Activated T-helper 9 cell treated with anti-CD3 and anti-CD28 coated beads, Interleukin-2, amount 50 U/mL, for 16 hours (primary cell): ENCODE measurements at places on chromosomes 6 and 20.

DNA sequence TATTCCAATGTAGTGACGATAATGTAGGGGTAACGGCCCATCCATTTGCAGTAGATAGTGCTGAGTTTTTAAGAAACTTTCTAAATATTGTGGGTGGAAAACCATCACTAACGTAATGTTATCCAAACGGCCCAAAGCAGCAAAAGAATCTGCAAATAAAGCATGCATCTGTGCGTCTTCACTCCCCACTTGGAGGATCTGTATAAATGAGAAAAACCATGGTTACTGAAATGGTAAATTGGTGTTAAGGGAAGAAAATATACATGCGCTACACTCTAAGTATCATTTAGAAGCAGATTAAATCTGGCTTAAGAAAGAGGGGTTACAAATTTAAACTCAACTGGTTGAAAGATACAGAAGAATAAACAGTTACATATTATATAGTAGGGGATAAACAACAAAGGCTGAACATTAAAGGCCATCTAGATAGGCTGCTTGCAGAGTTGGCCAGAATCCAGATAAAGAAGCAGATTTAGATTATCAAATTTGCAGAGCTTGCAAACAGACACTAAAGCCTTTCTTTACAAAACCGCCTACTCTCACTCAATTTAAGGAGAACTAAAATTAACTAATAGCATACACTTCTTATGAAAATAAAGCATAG lies 93.3 kb downstream of the SESN1 start:
- DNase-seq: no peak

- DNase-seq: no peak
Measured at GRCh38 chr6:63022631-63023030, 188.6 kb upstream of the FKBP1C start.

DNA sequence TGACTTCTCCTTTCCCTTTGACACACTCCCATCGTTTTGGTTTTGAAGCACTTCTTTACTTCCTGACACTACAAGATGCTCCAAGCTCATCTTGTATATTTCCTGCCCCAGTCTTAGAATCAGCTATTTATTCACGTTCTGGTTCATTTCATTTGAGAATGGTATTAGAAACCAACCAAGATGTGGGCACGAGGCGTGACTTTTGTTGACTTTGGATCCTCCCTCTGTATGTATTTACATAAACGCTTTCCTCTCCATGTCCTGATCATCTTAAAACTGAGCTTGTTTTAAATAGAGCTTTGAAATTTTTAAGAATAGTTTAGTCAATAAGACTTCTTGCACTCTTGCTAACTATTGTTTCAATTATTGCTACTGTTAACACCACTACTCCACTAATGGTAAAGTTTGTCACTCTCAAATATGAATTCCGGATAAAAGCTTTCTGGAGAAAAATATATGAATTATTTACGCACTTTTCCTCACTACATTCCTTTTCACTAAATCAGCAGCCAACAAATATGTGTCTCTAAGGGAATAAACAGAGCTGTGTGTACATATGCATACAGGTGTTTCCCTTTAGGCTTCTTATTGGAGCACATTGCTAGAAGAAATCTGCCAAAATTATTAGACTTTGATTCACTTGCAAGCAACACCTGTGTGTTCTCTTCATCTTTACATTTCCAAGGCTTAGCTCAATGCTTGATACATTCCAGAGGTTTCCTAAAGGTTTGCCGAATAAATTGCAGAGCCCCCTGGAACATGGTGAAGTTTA lies 77.3 kb upstream of the TMEM244 start:
- DNase-seq: no peak

- no peak for DNase-seq
Measured at GRCh38 chr6:42017021-42017643, 33.2 kb upstream of the TAF8 start.

DNA sequence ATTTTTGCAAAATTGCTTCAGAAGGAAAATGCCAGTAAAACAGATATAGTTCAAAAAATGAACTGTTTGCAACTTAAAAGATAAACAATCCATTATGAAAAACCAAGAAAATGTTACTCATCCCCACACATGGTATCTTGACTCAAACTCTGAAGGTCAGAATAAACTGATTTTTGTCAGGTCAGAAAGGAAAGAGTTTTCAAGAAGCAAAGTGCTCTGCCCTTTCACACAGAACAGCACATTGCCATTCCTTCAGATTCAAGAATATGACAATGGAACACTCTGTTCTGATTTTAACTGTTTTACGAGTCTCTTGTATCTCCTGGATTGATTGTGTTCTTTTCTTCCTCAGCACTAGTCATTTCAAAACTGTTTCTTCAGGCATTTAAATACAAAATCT lies 33.8 kb upstream of the NT5E start:
- DNase-seq: no peak

DNA sequence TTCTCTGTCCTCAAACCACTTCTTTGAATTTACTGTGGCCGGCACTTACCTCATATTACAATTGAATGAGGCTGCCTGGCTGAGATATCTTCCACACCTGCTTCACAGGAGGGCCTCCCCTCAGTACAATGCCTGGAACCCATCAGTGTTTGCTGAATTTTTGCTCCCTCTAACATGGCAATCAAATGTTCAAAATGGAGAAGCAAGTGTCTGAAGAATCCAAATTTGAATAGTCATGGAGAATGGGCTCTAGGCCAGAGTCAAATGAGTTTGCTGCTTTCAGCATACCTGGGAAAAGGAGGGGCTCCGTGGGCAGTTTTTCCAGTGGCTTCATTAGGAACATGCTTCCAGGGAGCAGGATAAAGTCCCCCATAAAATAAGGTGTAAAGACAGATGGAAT lies 564.8 kb downstream of the UTRN start:
- no peak for DNase-seq

- no peak for DNase-seq
Measured at GRCh38 chr20:54345301-54345724, 130.1 kb upstream of the DOK5 start.

GRCh38 chr20:41786158-41786557 lies 168.0 kb upstream of the CHD6 start:
- no peak for DNase-seq

DNA sequence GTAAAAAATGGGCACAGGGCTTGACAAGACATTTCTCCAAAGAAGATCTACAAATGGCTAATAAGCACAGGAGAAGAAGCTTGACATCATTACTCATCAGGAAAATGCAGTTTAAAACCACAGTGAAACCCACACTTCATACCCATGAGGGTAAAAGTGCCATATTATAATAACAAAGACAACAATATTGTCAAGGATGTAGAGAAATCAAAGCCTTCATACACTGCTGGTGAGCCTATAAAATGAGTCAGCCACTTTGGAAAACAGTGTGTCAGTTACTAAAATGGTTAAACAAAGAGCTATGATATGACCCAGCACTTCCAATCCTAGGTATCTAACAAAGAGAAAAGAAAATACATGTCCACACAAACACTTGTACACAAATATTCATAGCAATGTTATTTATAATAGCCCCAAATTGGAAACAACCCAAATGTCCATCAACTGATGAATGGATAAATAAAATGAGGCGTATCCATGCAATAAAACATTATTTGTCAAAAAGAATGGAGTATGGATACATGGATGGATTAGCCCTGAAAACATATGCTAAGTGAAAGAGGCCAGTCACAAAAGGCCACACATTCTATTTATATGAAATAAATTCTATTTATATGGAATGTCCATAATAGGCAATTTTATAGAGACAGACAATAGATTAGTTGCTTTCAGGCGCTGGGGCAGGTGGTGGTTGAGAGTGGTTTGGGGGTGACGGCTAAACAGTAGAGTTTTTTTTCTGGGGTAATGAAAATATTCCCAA lies 11.5 kb upstream of the IL20RA start:
- DNase-seq: no peak

DNA sequence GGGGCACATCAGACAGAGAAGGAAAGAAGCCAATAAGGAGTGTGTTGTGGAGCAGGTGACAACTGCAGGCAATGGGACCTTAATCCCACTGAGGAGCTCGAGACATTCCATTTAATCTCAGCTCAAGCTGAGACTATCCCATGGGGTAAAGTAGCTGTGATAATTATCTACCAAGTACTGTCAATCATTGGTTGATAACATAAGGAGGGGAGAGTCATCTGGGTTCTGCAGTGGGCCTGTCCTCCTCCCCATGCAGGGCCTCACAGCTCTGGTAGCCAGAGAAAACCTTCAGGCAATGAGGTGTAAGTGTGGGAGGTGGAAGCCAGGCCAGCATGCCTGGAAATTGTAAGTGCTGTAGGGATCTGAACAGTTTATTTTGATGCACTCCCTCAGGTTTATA lies 375.0 kb upstream of the ARID1B start:
- DNase-seq: no peak

DNA sequence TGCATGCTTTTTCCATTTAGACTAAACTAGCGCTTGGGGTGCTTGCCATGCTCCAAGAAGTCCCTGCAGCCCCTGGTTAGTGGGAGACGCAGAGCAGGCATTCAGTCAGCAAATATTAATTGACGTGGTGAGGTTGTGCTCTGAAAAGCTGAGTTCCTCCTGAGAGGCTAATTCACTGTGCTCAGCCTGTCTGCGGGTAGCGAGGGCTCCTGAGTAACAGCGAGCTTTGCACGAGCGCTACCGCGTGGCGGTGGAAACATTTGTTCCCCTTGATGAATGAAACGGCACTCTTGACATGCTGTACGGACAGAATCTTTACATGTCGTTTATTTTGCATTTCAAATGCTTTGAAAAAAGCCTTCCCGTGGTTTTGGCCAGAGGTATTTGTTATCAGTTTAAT lies 170.6 kb upstream of the AGPAT4 start:
- no peak for DNase-seq

- no peak for DNase-seq
Measured at GRCh38 chr20:51910321-51911050, 108.2 kb upstream of the SALL4 start.

- DNase-seq: no peak
Measured at GRCh38 chr6:39446909-39447308, 124.4 kb upstream of the KCNK16 start.

DNA sequence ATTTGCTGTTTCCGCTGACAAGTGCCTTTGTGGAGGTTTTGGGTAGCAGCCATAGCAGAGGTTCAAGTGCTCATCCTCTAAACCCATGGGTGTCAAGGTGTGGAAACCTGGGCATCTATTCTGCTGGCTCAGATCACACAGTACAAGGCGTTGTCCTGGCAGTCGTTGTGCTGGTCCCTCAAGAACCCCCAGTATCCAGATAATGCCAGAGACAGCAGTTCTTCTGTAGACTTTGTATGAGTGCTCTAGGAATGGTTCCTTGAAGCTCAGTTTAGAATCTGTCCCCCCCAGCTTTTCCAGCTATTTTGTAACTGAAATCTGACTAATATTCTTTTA lies 655.7 kb upstream of the MAP3K7 start:
- no peak for DNase-seq

DNA sequence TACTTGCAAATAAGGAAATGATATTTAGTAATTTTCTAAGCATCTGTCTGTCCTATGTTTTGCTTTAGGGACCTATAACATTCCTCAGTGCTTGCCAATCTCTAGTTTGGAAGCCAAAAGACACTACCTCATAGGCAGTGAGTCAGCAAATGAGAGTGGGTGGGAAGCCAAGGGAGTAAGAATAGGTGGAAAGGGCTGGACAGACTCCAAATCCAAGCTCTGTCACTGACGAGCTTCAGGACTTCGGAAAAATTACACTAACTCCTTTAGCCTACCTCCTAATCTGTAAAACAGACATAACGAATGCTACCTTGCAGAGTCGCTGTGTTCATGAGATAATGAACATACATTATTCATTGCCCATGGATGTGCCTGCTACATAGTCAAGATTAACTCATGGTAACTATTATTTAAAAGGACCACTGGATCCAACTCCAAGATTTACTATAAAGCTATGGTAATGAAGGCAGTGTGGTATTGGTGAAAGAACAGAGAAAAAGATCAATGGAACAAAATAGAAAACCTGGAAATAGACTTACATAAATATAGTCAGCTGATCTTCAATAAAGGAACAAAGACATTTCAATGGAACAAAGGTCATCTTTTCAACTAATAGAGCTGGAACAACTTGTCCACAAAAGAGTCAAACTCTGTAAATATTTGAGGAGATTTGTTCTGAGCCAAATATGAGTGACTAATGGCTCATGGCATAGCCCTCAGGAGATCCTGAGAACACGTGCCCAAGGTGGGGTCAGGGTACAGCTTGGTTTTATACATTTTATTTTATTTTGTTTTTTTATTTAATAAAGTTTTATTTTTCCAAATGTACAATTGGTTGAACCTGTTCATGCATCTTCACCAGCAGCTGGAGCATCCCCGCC lies 64.1 kb downstream of the FAM50B start:
- no peak for DNase-seq

DNA sequence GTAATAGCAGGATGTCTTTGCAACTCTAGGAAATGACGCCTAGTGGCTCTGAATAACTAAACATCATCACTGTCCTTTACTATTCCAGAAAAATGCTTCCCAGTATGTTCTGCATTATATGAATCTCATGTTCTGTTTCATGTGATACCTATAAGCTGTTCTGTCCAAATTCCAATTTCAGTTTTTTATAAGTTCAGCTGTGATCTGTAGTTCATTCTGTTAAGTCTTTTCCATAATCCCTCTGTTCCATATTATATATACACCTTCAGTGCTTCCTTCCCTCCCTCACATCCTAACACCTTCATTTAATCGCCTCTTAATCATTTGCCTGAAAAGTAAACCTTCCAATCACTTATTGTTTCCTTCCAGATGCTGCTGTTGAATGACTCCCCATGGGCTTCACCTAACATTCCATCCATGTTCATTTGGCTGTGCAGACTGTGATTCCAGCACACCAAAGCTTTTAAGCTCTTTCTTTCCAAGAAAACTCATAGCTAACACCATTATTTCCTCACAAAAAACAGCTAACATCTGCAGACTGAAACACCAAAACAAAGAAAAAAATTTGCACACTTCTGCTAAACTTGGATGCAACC lies 18.6 kb downstream of the HMGCLL1 start:
- DNase-seq: no peak

DNA sequence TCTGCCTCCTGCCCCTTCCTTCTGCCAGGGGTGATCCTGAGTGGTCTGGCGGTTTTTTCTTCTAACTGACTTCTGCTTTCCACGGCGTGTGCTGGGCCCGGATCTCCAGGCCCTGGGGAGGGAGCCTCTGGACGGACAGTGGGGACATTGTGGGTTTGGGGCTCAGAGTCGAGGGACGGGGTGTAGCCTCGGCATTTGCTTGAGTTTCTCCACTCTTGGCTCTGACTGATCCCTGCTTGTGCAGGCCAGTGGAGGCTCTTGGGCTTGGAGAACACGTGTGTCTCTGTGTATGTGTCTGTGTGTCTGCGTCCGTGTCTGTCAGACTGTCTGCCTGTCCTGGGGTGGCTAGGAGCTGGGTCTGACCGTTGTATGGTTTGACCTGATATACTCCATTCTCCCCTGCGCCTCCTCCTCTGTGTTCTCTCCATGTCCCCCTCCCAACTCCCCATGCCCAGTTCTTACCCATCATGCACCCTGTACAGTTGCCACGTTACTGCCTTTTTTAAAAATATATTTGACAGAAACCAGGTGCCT lies 10.2 kb downstream of the SLC29A1 start:
- no peak for DNase-seq

DNA sequence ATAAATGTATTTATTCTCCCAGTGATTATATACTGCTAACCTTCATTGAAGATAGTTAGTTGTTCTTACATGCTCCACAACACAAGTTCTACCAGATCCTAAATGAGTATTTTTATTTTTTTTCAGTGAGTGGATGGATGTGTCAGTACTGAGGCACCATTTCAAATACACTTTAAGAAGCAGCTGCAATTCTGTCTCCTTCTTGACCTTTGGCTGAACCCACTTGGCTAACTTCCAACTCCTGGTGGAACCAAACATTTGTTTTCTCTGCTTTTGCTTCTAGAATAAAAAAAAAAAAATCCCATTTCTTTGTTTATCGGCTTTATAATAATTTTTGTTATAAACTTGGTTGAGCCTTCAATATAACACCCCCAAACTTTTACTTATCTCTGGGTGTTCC lies 458.3 kb upstream of the MAP3K7 start:
- DNase-seq: no peak

- DNase-seq: no peak
Measured at GRCh38 chr6:141401851-141402250, 730.9 kb upstream of the GJE1 start.
